ENCODE measurements at places on chromosomes 4 and X.

GRCh38 chr4:57658188-57658587 is 548.0 kb upstream of the IGFBP7 start:
- DNase-seq: no peak

DNA sequence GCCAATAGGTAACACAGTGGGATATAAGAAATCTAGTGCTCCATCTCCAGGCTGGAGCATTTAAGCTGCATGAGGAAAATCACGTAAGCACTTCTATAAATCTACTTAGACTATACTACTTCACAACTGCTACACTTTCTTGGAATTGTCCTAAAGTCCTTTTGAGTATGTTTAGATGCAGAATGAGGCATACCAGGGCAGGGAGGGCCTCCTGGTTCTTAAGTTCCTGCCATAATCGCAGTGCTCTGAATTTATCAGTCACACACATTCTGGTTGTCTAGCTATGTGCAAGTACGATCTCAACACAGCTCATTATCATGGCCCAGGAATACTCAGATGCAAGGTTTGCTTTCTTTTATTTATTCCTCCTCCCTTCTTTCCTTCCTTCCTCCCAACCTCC is 130.3 kb downstream of the GUCY2F start:
- no peak for DNase-seq

DNA sequence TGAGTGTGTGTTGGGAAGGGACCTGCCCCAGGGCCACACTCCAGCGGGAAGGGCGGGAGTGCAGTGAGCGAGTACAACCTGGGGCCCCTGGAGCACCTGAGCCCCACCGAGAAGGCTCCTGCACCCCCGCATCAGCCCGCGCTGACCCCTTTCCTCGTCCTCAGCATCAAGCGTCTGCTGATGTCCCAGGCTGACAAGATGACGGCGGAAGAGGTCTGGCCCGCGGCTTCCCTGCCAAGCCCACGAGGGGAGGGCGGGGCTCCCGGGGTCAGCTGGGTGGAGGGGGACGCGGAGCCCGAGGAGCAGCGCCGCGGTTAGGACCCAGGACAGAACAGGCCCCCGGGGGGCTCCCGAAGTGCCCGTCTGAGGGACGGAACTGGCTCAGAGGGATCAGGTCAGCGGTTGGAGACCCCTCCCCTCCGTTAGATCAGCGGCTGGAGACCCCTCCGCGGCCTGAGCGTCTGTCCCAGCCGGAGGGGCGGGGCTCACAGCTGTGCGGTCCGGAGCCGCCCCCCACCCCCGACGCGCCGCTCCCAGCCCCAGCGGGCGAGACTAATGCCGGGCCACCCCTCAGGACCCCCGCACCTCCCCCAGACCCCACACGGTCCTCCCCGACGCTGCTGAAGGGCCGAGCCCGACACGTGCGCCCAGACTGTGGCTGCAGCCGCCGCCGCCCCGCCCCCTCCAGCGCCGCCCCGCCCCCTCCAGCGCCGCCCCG is 6.7 kb downstream of the MYL5 start:
- no peak for DNase-seq

- no peak for DNase-seq
These were observed 113.5 kb downstream of the DHX15 start for GRCh38 chr4:24470666-24471485.

Data from epithelial cell of proximal tubule (primary cell).